ENCODE measurements at places on chromosomes 7 and 10. TPM values are rescaled to one million over a fixed set of nuclear protein-coding genes. Genes with fewer than 3 reads are reported as not detected.

Gene SPDYE6
- not detected for total RNA-seq

Gene HOXA5
- 13.0 TPM for total RNA-seq

Gene COBL
- total RNA-seq, result not detected

Gene ERVW-1
- total RNA-seq, result not detected

GRCh38 chr10:97107551-97107950, 78.2 kb downstream of the SLIT1 start:
- no peaks in the 10 kb centered on the region for H3K27me3 ChIP-seq
- no peak for DNase-seq
- H3K36me3 ChIP-seq, result no peaks in the 10 kb centered on the region
- H3K4me3 ChIP-seq, result no peak overlapping the region
- no peak overlapping the region for H3K27ac ChIP-seq

DNA sequence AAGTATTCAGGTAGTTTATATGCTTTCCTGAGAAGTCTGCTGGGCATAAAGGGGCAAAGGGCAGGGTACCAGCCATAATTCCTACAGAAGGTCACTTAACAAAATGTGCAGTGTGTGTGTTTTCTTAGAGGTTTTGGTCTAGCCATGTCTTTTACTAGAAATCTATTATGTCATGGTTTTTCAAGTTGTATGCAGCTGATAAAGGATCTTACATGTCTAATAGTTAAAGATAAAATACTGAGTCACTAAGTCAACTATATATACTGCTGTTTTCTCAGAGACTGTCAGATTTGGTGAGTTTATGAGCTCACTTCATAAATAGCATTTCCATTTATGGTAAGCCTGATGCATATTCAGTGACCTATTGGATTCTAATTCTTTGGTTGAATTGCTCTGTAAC, 7.7 kb downstream of the CASP2 start:
- no peak for DNase-seq
- H3K4me1 ChIP-seq, result no peaks in the 10 kb centered on the region
- no peak overlapping the region for H3K4me3 ChIP-seq
- peaks cover 79% of the 10 kb centered on the region for H3K36me3 ChIP-seq

- no peaks in the 10 kb centered on the region for H3K4me1 ChIP-seq
- DNase-seq, result no peak
- no peaks in the 10 kb centered on the region for H3K27me3 ChIP-seq
These were observed 1.8 kb downstream of the INSYN2A start for GRCh38 chr10:127194599-127194998.

Data from natural killer cell (primary cell).